NCI-H1694 treated with DMSO at 0.1 percent for 48 hours (cell line): ENCODE measurements at places on chromosomes 6 and 20.
A peak's percentile ranks its signal among the peaks of the same experiment; 100 is the strongest.

- no peak for DNase-seq
Measured at GRCh38 chr6:149867876-149868640, 3.9 kb upstream of the LRP11 start.

- no peak for DNase-seq
Measured at GRCh38 chr20:63837479-63837878, 6.4 kb upstream of the ZBTB46 start.

DNA sequence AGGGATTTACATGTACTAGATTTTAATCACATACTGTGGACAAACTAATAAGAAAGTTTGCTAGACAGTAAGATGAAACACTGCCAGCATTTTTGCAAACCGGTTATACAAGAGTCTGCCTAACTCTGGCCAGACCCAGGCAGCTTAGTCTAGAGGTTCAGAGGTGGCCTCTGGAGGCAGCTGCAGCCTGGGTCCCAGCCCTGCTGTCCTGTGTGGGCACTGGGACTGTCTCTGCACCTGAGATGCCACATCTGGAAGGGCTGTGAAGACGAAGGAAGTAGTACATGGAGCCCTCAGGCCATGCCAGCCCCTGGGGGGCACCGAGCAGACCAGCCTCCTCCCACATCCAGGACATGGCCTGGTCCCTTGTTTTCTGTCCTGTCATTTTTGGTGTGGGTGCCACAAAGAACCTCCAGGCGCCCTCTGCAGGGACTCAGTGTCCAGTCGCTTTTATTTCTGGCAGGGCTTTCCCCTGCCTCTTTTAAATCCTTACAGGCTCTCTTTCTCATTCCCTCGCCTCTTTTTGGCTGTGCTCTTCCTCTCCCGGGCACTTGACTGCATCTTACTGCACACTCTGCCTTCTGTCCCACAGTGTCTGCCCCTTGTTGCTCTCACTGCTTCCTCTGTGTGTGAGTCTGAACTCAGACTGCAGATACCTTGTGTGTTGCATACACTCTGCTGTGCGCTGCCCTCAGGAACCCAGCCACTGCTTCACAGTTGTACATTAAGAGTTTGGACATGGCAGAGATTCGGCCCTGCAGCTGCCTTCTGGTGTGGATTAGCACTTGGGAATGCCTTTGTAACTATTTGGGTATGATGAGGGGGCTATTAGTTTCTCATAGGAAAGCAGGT is 216.7 kb downstream of the ZDHHC14 start:
- DNase-seq, result peak; percentile 23

DNA sequence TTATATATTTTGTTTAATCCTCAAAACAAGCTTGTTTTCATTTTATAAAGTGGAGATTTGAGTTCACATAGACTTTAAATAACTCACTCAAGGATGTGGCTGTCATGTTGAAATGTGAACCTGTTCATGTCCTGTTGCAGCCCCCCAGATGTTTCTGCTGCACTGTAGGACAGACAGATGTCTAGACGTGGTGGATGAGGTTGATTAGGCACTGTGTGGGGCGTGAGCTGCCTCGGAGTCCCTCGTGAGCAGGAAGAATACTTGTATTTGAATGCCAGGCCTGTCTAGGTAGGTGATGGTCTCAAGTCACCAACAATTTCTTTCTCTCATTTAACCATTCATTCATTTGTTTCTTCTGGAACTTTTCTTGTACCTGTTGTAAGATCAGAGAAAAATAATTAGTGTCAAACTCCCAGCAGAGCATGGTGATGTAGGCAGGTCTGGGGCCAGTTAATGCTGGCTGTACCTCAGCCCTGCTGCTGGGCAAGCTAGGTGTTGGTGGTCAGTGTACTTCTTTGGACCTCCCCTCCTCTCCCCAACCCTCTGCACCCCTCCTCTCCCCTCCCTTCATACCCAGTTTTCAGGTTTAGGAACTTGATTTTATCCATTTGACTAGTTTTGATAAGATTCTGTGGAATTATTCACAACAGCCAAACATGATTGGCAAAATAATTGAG is 34.0 kb downstream of the AFDN start:
- no peak for DNase-seq

DNA sequence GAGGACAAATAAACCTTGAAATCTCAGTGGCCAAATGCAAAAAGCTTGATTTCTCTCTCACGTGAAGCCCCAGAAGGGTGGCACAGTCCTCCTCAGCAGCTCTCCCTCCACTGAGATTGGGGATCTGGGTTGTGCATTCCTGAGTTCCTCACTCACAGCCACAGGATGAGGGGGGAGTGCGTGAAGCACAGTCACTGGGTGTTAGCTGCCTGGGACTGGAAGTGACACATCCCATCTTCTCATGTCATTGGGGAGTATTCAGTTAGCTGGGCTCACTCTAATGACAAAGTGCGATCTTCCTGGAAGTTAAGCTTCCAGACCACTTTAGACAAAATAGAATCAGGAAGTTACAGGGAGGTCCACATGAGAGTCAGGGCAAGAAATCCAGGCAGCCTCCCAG is 192.2 kb upstream of the LRFN2 start:
- no peak for DNase-seq

- DNase-seq, result no peak
Measured at GRCh38 chr6:129368970-129369369, 341.0 kb downstream of the ARHGAP18 start.

DNA sequence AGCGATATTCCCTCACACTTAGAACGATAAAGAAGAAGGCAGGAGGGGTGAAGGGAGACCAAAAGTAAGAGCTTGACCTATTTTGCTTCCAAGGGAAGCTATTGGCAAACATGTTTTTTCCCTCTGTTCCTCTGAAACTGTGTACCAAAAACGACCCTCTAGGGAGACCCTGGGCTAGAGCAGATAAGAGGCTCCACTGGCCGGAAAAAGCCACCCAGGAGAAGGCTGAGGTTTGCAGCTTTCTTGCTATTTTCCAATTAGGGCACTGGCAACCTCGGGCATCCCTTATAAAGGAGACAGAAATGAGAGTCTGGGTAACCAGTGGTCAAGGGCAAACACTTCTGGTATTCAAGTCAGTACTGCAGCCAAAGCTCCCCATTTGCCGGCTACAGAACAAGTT is 168.0 kb downstream of the KIF16B start:
- no peak for DNase-seq

GRCh38 chr20:58372806-58373205 is 16.2 kb upstream of the VAPB start:
- no peak for DNase-seq

DNA sequence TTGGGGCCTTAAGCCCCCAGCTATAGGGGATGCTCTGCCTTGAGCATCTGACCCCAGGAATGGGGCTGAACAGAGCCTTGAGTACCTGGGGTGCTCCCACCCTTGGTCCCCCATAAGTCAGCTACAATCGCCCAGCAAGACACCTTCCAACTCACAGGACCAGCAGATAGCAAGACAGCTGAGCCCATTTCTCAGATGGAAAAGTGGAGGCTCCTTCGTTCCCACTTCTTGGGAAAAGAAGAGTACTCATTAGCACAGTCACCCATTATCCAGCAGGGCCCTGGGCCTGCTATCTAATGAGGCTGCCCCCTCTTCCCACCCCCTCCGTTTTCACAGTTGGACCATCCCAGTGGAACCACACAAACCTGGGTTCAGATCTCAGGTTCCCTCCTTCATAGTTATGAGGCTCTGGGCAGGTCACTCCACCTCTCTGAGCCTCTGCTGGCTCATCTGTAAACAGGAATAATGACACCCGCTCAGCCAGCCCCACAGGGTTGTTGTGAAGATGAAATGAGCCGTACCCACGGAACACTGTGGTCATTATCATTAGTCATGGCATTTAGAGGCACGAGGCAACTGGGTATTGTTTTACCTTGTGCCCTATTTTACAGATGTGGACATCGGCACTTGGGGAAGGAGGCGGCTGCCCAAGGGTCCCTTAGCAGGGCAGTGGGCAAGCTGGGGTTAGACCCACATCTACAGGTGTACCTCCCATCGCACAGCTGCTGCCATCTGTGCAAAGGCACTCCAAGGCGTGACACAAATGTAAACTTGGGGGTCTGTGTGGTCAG is 4.5 kb downstream of the LPIN3 start:
- DNase-seq, result no peak

DNA sequence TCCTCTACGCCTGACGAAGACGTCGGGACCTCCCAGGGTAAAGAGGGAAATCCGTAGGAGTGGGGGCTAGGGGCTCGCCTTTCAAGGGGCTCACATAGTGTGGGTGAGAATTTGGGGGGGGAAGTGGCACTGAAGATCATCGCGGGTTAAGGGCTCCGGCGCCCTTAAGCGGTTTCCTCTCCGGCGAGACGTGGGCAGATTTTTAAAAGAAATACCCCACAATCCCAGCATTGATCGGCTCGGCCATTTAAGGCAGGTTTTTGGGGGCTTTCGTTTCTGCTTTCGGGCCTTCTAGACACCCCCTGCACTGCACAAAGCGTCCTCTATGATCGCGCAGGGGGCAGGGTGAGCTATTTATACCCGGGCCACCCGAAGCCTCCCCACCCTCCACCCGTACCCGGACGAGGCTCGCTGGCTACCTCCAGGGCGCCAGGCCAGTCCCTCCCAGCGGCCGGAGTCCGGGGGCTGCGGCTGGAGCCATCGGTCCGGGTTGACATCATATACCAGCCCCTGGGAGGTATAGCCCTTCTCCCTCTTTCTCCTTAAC is 1.2 kb downstream of the NKX2-2 start:
- no peak for DNase-seq

DNA sequence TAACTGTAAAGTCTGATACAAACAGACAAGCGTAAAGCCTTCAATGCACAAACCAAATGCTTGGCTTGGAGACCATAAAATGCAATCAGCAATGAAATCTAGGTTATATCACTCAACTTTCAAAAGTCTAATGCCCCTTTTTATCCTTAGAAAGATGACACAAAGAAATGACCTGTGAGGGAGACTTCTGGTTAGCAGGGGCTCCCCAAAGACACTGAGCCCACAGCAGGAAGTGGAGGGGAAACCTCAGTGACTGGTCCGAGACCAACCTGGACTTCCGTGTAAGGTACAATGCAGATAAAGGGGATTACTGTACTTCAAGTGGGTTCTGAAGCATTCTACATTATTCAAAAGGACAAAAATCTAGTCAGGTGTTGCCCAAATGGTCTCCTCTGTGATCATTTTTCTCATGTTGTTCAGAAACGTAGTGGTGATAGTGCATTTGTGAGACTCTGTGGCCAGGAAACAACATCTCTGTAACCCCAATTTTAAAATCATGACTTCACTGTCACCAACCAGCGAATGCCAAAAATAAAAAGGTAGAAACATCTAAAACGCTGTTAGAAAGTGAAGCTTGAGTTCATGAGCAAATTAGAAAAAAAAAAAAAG is 88.2 kb downstream of the HIVEP2 start:
- DNase-seq, result no peak

- no peak for DNase-seq
Measured at GRCh38 chr6:151445482-151445881, 6.4 kb downstream of the RMND1 start.

DNA sequence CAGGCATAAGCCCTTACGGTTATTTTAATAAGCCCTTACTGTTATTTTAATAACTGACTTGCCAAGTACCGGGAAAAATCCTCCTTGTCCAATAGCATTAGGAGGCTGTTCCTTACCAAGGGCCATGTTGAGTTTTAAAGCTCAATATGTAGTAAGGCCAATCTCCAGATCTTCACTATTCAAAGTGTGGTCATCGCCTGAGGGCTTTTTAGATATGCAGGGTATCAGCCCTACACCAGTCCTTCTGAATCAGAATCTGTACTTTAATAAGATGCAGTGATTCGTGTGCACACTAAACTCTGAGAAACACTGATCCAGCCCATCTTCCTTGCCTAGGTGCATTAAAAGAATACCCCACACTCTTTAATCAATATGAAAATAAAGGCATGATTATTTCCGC is 72.8 kb upstream of the ZNF133 start:
- no peak for DNase-seq

- DNase-seq, result peak; percentile 76
Measured at GRCh38 chr6:17156112-17156921, 54.5 kb downstream of the STMND1 start.

GRCh38 chr6:3333263-3333662 is 74.5 kb downstream of the PSMG4 start:
- DNase-seq, result no peak

GRCh38 chr20:32476684-32477593 is 108.2 kb downstream of the NOL4L start:
- no peak for DNase-seq

DNA sequence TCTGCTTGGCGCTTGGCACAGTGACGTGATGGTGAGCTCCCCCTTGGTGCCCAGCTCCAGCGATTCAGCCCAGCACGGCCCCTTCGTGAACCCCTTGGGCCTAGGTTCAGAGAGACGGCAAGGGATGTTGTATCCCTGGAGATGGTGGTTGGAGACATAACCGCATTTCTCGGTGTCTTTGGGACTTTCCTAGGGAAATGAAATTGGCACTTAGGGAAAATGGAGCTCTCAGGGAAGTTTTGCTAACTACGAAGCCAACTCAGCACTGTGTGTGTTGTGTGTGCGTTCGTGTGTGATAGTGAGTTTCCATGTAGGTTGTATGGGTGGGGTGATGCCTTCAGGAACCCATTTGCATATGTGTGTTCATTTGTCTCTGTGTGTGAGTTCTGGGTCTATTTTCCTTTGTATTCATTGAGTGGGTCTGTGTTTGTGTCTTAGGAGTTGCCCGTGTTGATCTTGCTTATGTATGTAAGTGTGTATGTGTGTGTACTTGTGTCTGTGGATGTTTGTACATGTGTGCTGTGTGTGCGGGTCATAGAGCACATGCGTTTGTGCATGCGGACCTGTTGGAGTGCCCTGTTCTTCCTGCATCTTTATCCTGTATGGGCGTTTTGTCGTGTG is 46.4 kb downstream of the HNF4A start:
- DNase-seq, result no peak

GRCh38 chr6:56058636-56059035 is 183.2 kb upstream of the BMP5 start:
- no peak for DNase-seq

DNA sequence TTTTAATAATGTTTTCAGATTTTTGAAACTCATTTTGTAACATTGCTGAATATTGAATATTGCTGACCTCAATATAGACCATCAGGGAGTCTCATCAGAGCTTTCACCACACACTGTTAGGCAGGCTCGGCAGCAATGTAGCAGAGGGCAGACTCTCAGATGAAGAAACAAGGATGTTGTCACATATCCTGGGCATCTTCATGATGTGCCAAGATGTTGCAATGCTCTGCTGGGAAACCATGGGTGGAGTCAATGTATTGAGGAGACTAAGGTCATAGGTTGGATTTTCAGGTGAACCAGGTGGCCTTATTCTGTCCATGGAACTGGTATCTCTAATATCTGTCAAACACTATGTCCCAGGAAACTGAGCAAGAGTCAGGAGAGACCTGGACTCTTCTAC is 27.3 kb downstream of the NR2E1 start:
- DNase-seq, result no peak

- DNase-seq, result no peak
Measured at GRCh38 chr6:136351518-136352110, 62.0 kb upstream of the BCLAF1 start.

- no peak for DNase-seq
Measured at GRCh38 chr6:134009876-134010275, 42.5 kb downstream of the SLC2A12 start.

GRCh38 chr6:27517238-27517637 is 44.3 kb upstream of the ZNF184 start:
- no peak for DNase-seq
